ENCODE measurements at places on chromosomes 13 and 19. TPM values are rescaled to one million over a fixed set of nuclear protein-coding genes. Genes with fewer than 3 reads are reported as not detected.

- H3K27me3 ChIP-seq, result peaks cover 4% of the 10 kb centered on the region
- no peak for DNase-seq
- no peaks in the 10 kb centered on the region for H3K36me3 ChIP-seq
- H3K4me1 ChIP-seq, result no peaks in the 10 kb centered on the region
- H3K4me3 ChIP-seq, result no peak overlapping the region
These were observed 7.4 kb upstream of the GIPR start for GRCh38 chr19:45660636-45661035.

DNA sequence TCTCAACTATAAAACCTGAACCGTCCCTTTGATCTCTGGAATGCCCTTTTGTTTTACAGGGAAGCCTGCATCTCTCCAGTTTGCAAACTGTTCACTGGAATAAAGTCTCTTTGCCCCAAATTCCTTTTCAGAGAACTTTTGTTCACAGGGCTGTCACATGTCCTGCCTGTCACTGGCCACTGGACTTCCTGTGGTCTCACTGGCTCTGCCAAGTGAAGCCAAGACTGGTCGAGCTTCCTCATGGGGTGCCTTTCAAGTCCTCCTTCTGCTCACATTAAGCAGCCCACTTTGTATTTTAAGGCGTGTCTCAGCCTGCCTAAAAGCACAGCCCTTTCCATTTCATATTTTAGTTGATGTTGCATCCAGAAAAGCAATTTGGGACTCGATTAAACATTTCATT, 215.7 kb downstream of the KATNAL1 start:
- no peaks in the 10 kb centered on the region for H3K4me1 ChIP-seq
- no peak overlapping the region for H3K4me3 ChIP-seq
- H3K36me3 ChIP-seq, result no peaks in the 10 kb centered on the region
- no peak for DNase-seq

DNA sequence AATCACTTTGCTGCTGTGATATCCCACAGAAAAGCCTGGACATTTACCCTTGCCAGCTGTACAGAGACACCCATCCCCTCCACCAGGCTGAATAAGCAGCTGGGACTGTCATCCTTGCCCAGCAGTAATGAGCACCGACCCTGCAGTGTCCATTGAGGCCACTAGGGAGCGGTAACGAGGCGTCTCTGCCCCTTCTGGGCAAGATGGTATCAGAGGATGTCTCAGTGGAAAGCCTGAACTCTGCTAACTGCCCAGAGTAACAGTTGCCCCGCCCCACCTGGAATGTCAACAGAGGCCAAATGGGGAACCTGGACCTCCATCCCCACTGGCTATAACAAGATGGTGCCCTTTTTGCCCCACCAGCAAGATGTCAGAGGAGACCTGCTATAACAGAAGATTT, 22.8 kb upstream of the CEACAM20 start:
- peak; percentile 45 for DNase-seq
- peaks cover 5% of the 10 kb centered on the region for H3K4me1 ChIP-seq
- no peak overlapping the region for H3K27ac ChIP-seq
- H3K27me3 ChIP-seq, result peaks cover 21% of the 10 kb centered on the region
- H3K4me3 ChIP-seq, result no peak overlapping the region

- H3K4me1 ChIP-seq, result peaks cover 18% of the 10 kb centered on the region
- DNase-seq, result peak; percentile 39
- peak overlapping the region; percentile 98 for H3K4me3 ChIP-seq
- H3K36me3 ChIP-seq, result peaks cover 74% of the 10 kb centered on the region
These were observed 949 bp upstream of the ZNF260 start for GRCh38 chr19:36528921-36529518.

DNA sequence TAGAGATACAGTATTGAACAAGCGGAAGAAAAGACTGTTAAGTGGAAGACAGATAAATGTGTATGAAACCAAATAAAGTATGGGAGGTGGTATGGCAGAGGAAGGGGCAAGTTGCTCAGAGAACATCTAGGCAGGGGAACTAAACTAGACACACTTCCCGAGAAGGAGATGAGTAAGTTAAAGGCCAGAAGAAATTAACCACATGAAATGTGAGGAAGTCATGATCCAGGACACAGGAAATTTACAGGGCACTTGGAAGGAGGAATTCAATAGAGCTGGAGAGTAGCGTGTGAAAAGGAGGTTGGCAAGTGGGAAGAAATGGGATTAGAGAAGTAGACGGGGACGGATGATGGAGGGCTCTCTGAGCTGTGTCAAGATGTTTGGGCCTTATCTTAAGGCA, 208.8 kb downstream of the COG6 start:
- peaks cover 2% of the 10 kb centered on the region for H3K36me3 ChIP-seq
- H3K4me1 ChIP-seq, result peaks cover 8% of the 10 kb centered on the region
- DNase-seq, result no peak
- H3K4me3 ChIP-seq, result no peak overlapping the region
- H3K27ac ChIP-seq, result no peak overlapping the region

GRCh38 chr13:104301171-104301975, 1235.2 kb upstream of the SLC10A2 start:
- no peaks in the 10 kb centered on the region for H3K27me3 ChIP-seq
- H3K36me3 ChIP-seq, result no peaks in the 10 kb centered on the region
- no peak for DNase-seq
- no peak overlapping the region for H3K4me3 ChIP-seq

DNA sequence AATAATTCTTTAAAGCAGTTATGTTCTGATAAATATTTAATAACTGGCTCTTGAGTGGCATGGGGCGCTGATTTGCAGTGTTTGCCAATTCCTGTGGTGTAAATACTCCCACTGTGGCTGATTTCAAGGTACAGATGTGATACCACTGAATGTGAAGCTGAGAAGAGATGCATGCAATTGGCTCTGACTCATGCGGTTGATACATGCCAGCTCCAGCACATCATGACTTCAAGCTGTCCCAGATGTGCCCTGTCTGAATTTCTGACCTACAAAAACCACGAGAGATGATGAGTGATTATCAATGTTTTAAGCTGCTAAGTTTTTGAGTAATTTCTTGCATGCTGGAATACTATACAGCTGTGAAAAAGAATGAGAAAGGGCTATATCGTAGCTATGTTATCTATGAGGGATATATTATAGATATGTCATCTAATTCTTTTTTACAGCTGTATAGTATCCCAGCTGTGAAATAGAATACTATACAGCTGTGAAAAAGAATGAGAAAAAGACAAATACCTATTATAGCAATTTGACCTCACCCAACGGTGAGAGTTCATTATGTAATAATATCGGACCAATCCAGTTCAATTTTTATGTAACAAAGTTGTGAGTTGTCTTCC, 7.6 kb upstream of the ACSBG2 start:
- no peaks in the 10 kb centered on the region for H3K36me3 ChIP-seq
- no peak overlapping the region for H3K4me3 ChIP-seq
- no peak for DNase-seq
- no peak overlapping the region for H3K27ac ChIP-seq
- H3K4me1 ChIP-seq, result no peaks in the 10 kb centered on the region

DNA sequence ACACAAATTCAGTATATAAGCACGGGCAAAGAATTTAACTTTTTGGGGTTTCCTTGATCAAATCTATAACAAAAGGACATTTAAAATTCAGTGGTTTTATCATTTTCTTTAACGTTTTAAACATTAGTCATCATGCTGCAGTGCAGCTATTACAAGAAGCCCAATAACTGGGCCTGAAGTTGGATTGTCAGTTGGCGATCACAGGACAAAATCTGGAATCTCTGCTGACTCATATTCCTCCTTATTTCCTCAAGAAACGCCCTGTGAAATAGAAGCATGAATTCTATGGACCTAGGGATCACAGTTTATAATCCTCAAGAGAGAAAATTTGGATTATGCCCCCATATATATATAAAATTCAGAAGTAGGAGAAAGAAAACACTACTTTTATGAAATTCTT, 971.6 kb upstream of the MIR17HG start:
- no peak overlapping the region for H3K4me3 ChIP-seq
- DNase-seq, result no peak
- no peaks in the 10 kb centered on the region for H3K27me3 ChIP-seq
- H3K27ac ChIP-seq, result no peak overlapping the region

GRCh38 chr19:55525289-55526101, 11.4 kb downstream of the SBK2 start:
- H3K4me1 ChIP-seq, result no peaks in the 10 kb centered on the region
- DNase-seq, result no peak
- no peak overlapping the region for H3K4me3 ChIP-seq
- no peaks in the 10 kb centered on the region for H3K36me3 ChIP-seq

GRCh38 chr13:112596235-112596634, 8.3 kb upstream of the TUBGCP3 start:
- no peak for DNase-seq
- H3K27ac ChIP-seq, result no peak overlapping the region
- H3K4me1 ChIP-seq, result peaks cover 13% of the 10 kb centered on the region

- no peaks in the 10 kb centered on the region for H3K4me1 ChIP-seq
- H3K27ac ChIP-seq, result no peak overlapping the region
- no peak for DNase-seq
These were observed 178.4 kb downstream of the COL4A1 start for GRCh38 chr13:110128546-110128945.

DNA sequence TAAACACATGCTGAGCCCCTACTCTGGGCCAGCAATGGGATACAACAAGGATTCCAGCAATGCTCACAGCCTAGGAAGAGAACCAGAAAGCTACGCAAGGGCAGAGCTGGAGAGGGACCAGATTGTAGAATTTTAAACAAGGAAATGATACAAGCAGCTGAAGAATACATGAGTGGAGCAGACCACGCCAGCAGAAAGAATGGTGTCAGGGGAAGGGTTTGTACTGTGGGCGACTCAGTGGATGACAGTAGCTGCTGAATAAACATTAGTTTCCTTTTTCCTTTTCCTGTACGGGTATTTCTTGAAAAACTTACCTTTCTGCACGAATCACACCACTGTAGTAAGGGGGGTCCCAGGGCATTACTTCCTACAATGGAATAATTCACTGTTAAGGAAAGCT, 30.7 kb downstream of the MIPEP start:
- no peak for DNase-seq
- H3K27ac ChIP-seq, result no peak overlapping the region
- no peaks in the 10 kb centered on the region for H3K27me3 ChIP-seq
- H3K36me3 ChIP-seq, result peaks cover 8% of the 10 kb centered on the region
- H3K4me3 ChIP-seq, result no peak overlapping the region

GRCh38 chr13:100333141-100333540, 244.2 kb downstream of the PCCA start:
- H3K4me1 ChIP-seq, result no peaks in the 10 kb centered on the region
- peaks cover 32% of the 10 kb centered on the region for H3K36me3 ChIP-seq
- no peaks in the 10 kb centered on the region for H3K27me3 ChIP-seq
- H3K27ac ChIP-seq, result no peak overlapping the region

DNA sequence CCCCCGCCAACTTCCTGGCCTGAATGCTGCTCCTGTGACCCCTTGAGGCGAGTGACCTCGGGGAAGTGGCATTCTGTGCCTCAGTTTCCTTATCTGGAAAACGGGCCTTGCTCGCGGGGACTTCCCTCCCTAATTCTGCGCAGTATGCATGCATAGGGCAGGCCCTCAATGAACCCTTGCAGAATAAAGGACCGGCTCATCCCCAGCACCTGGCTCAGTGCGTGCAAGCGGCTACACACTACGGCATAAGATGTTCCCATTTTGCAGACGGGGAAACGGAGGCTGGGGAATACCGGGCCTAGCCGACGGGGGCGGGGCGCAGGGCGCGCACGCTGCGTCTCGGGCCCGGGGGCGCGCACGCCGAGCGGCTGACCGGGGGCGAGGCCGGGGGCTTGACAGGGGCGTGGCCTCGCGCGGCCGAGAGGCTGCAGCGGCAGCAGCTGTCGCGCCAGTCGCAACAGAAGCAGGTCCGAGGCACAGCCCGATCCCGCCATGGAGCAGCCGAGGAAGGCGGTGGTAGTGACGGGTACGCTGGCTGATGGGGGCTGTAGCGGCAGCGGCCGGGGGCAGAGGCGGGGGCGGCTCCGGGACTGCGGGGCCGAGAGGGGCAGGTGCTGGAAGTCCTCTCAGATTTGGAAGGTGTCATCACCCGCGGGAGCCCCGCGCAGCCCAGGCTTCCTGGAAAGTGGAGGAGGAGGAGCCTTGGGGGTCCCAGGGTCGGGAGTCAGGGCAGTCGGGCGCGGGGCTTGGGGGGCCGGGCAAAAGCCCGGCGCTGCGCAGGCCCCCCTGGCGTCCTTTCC, at the start of gene PGPEP1:
PGPEP1 (plus strand) TSS at position 409 of the 800 bp plus-strand sequence; CDS start at position 493, 84 bp downstream.
- peaks cover 20% of the 10 kb centered on the region for H3K4me1 ChIP-seq
- H3K36me3 ChIP-seq, result peaks cover 9% of the 10 kb centered on the region
- H3K27ac ChIP-seq, result peak within 1 kb of the TSS; percentile 83

- H3K4me3 ChIP-seq, result peak overlapping the region; percentile 65
- H3K36me3 ChIP-seq, result peaks cover 41% of the 10 kb centered on the region
- peaks cover 36% of the 10 kb centered on the region for H3K4me1 ChIP-seq
- H3K27ac ChIP-seq, result no peak overlapping the region
- DNase-seq, result no peak
These were observed 3.6 kb downstream of the ARHGAP45 start for GRCh38 chr19:1070576-1070930.

- no peak overlapping the region for H3K4me3 ChIP-seq
- DNase-seq, result no peak
- peaks cover 25% of the 10 kb centered on the region for H3K36me3 ChIP-seq
These were observed 144.5 kb upstream of the FBXL3 start for GRCh38 chr13:77171451-77171850.

DNA sequence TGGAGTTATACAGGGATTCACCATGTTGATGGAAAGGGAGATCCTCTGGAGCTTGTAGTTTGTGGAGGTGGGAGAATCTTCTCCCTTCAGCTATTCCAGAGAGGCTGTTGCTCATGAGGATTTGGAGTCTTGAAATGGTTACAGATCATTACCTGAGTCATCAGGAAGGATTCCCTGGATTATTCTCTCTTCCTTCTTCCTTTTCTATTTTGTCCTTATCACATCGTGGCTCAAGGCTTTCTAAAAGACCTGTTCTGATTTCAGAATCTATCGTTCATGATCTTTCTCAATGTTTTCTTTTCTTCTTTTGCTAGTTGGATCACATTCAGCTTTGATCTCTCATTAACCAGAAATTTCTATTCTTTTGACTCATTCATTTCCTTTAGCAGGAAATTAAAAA, 196.0 kb downstream of the KLF5 start:
- no peak for DNase-seq
- H3K4me1 ChIP-seq, result peaks cover 2% of the 10 kb centered on the region
- H3K36me3 ChIP-seq, result no peaks in the 10 kb centered on the region
- H3K27ac ChIP-seq, result no peak overlapping the region
- H3K27me3 ChIP-seq, result no peaks in the 10 kb centered on the region

GRCh38 chr19:14699641-14700040, 9.8 kb downstream of the ZNF333 start:
- H3K27ac ChIP-seq, result no peak overlapping the region
- no peak overlapping the region for H3K4me3 ChIP-seq
- no peaks in the 10 kb centered on the region for H3K4me1 ChIP-seq
- H3K27me3 ChIP-seq, result no peaks in the 10 kb centered on the region
- H3K36me3 ChIP-seq, result peaks cover 46% of the 10 kb centered on the region

- peaks cover 3% of the 10 kb centered on the region for H3K27me3 ChIP-seq
- no peaks in the 10 kb centered on the region for H3K4me1 ChIP-seq
- no peak overlapping the region for H3K27ac ChIP-seq
These were observed 209.5 kb upstream of the IPO5 start for GRCh38 chr13:97743938-97744337.

- DNase-seq, result peak; percentile 73
- H3K27ac ChIP-seq, result peak overlapping the region; percentile 87
- H3K36me3 ChIP-seq, result peaks cover 14% of the 10 kb centered on the region
- H3K27me3 ChIP-seq, result no peaks in the 10 kb centered on the region
These were observed 75.2 kb upstream of the C13orf46 start for GRCh38 chr13:114049026-114049425.

Gene STARD13
- not detected for total RNA-seq

Gene HMGB1
- 804 TPM for total RNA-seq

Gene SIGLEC8
- not detected for total RNA-seq

Gene OLFM4
- not detected for total RNA-seq

Gene MISP3
- total RNA-seq, result 0.20 TPM

Gene SYNE4
- 1.8 TPM for total RNA-seq

Gene AKAP11
- total RNA-seq, result 38.0 TPM

Gene ZNF723
- not detected for total RNA-seq

Gene ZNF90
- total RNA-seq, result 20.8 TPM

Gene PSG7
- total RNA-seq, result not detected
